ENCODE measurements at places on chromosomes 3 and 15.

DNA sequence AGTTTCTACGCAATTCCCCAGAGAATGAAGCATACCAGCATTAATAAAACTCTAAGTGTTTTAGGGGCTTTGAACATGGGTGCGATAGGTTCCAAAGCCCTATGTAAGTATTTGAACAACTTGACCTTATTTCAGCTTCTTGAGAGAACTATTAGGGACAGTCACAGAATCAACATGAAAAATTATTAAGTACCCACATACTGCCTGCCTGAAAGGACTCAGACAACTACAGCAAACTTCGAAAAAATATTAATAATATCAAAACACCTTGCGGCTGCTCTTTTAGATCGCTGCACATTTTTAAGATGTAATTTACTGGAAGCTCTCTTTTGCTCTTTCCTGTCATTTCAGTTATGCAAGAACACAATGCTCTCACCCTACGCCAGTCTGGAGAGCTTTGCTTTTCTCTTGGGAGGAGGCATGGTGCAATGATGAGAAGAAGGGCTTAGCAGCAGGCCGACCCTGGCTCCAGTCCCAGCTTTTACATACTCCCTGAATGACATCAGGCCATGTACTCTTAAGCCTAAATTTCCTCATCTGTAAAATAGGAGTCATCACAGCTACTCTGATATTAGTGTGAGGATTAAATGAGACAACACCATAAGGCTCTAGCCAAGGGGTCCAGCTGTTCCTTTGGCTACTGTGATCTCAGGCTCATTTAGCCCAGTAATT is 640.7 kb downstream of the FHIT start:
- H3K27ac ChIP-seq: no peak overlapping the region
- H3K27me3 ChIP-seq: no peaks in the 10 kb centered on the region
- H3K4me1 ChIP-seq: no peaks in the 10 kb centered on the region
- H3K4me3 ChIP-seq: no peak overlapping the region

DNA sequence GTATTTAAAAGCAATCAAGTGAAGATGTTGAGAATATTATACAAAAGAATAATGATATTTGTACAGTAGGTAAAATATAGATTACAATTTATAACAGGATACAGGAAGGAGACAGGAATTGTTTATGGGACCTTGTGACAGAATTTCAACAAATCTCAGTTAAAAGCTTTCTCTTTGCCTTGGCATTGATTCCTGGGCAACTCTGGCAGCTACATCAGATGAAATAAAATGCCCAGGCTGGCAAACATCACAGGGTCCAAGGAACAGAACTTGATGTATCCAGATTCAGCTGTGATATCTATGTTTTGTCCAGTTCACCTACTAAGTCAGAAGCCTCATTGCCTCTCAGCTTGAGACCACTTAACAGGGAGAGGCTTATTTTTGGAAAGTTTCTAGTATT is 473.1 kb downstream of the MCTP2 start:
- H3K36me3 ChIP-seq: no peaks in the 10 kb centered on the region
- no peak overlapping the region for H3K4me3 ChIP-seq
- no peak for DNase-seq
- H3K27me3 ChIP-seq: no peaks in the 10 kb centered on the region

DNA sequence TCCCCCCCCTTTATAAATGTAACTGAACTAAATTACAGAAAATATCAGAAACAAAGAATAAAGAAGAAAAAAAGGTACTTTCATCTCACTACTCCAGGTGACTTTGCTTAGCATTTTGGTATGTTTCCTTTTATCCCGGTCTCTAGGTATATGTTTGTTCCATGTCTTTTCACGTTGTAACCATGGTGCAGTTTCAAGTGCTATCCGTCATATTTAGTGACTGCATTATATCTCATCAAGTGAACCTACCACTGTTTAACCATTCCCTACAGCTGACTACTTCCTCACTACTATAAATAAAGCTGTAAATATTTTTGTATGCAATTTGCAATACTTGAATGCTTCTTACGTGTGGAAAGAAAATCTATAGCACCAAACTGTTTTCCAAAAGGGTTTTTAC is 2.2 kb downstream of the BTBD1 start:
- no peaks in the 10 kb centered on the region for H3K27me3 ChIP-seq
- peak overlapping the region; percentile 69 for H3K27ac ChIP-seq
- H3K36me3 ChIP-seq: peaks cover 23% of the 10 kb centered on the region
- DNase-seq: no peak
- peaks cover 20% of the 10 kb centered on the region for H3K4me1 ChIP-seq

GRCh38 chr3:169356284-169356955 is 307.1 kb downstream of the MECOM start:
- H3K4me3 ChIP-seq: no peak overlapping the region
- no peaks in the 10 kb centered on the region for H3K36me3 ChIP-seq
- H3K27me3 ChIP-seq: peaks cover 25% of the 10 kb centered on the region
- DNase-seq: no peak

GRCh38 chr15:70879401-70879800 is 12.8 kb downstream of the THAP10 start:
- H3K27ac ChIP-seq: no peak overlapping the region
- H3K4me3 ChIP-seq: no peak overlapping the region
- H3K4me1 ChIP-seq: peaks cover 2% of the 10 kb centered on the region
- no peaks in the 10 kb centered on the region for H3K36me3 ChIP-seq

GRCh38 chr3:179108086-179108485 is 36.5 kb upstream of the ZMAT3 start:
- H3K4me3 ChIP-seq: no peak overlapping the region
- no peaks in the 10 kb centered on the region for H3K36me3 ChIP-seq
- DNase-seq: no peak
- H3K27me3 ChIP-seq: peaks cover 27% of the 10 kb centered on the region

GRCh38 chr3:160163229-160163878 is 61.9 kb upstream of the C3orf80 start:
- no peak for DNase-seq
- H3K27ac ChIP-seq: no peak overlapping the region
- no peaks in the 10 kb centered on the region for H3K36me3 ChIP-seq
- H3K27me3 ChIP-seq: peaks cover 37% of the 10 kb centered on the region

- no peak overlapping the region for H3K4me3 ChIP-seq
- no peaks in the 10 kb centered on the region for H3K27me3 ChIP-seq
- no peak overlapping the region for H3K27ac ChIP-seq
- H3K36me3 ChIP-seq: peaks cover 21% of the 10 kb centered on the region
- peaks cover 7% of the 10 kb centered on the region for H3K4me1 ChIP-seq
These were observed 5.5 kb upstream of the GP5 start for GRCh38 chr3:194404365-194405140.

DNA sequence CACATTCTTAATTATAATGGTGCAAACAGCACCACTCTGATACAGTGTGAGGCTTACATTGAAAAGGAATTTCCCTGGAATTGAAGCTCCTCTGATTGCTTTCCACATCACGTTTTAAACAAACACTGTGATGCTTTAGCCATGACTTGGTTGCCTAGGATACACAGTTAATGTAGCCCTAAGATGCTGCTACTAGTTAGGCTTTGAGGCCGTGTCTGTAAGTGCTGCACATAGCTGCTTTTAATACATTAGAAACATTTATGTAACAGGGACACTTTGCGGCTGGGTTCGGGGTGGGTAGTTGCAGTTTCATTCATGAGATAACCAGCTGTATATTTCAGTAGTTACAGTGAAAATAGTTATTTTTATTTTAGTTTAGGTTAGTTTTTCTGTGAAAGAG is 334.7 kb downstream of the NLGN1 start:
- DNase-seq: no peak
- no peak overlapping the region for H3K27ac ChIP-seq
- no peak overlapping the region for H3K4me3 ChIP-seq
- H3K27me3 ChIP-seq: no peaks in the 10 kb centered on the region

DNA sequence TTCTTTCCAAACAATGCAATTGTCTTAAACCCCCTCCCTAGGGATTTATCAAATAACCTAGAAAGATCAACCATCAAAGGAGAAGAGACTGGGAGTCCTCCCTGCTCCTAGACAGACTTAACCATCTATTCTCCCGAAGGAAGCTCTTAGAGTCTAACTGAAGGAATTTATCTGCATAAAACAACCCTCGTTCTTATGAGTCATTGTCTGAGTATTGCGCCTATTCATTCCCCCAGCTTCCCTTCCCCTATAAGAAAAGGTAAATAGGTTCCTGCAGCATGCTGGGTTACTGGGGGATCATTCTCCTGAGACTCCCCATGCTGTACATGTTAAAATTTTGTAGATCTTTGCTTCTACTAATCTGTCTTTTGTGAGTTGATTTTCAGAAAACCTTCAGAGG is 412.7 kb downstream of the OCA2 start:
- no peaks in the 10 kb centered on the region for H3K4me1 ChIP-seq
- no peaks in the 10 kb centered on the region for H3K27me3 ChIP-seq

DNA sequence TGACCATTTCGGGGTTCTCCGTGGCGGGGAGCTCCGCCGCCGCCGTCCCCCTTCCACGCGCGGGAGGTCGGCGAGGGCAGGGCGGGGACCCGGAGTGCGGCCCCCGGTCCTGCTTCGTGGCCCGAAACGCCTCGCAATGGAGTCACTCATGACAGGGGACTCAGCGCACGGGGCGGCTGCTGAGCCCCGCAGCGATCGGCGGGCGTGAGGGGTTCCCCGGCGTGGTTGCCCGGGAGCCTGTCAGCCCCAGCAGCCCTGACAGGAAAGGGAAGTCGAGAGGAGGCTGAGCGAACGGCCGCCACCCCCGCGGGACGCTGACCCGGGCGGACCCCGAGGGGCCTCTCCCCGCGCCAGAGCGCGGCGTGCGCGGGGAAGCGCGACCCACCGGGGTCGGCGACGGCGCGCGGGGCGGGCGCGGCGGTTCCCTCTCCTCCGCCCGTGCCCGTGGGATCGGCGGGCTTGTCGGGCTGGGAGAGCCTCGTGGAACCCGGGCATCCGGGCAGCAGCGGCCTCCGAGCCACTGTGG is 564 bp upstream of the PIGZ start:
- H3K4me3 ChIP-seq: peak overlapping the region; percentile 73
- H3K4me1 ChIP-seq: peaks cover 11% of the 10 kb centered on the region
- H3K36me3 ChIP-seq: peaks cover 16% of the 10 kb centered on the region
- peak overlapping the region; percentile 87 for H3K27ac ChIP-seq

Data from T-helper 2 cell treated with Interferon-gamma antibody and Interleukin-4, amounts not matched to agents 5 μg/mL and 100 μg/mL, for 36 hours (primary cell).